ENCODE measurements at places on chromosomes 3 and 15.
A peak's percentile ranks its signal among the peaks of the same experiment; 100 is the strongest.

- no peak for DNase-seq
Observed at GRCh38 chr3:145017959-145018358, 1046.3 kb downstream of the DIPK2A start.

DNA sequence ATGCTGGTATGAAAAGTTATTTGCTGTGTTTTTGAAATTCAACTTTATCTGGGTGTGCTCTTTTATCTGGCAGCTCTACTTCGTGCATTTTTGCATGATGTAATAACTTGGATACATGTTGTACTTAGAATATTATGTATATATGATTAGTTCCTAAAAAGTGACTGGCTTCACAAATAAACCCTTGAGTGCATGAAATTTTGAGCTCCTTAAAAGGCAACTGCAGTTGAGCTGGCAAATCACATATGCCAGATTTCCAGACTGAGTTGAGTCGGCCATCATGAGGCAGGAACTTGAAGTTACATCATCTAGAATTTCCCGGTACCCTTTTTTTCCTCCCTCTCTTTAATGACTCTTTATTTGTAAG is 162.5 kb downstream of the FNDC3B start:
- peak; percentile 88 for DNase-seq

- DNase-seq: no peak
Observed at GRCh38 chr3:34090876-34091275, 292.4 kb downstream of the PDCD6IP start.

- no peak for DNase-seq
Observed at GRCh38 chr15:63495343-63495742, 9.1 kb upstream of the USP3 start.

DNA sequence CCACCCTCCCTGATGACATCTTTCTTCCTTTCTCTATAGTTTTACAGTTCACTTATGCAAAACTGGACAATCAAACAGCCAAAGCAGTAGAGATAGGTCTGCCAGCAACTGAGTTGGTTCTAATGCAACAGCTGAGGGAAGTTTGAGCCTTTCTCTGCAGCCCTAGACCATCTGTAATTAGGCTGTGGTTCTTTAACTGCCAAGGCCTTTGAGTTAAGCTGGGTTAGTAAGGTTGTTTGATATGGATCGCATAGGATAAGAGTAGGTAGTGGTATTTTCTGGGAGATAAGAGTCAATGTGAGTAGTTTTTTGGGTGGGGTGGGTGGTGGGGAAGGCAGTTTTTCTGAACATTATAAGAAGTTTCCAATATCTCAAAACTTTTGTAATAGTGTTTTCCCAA is 3.0 kb downstream of the RPL39L start:
- DNase-seq: no peak

- DNase-seq: no peak
Observed at GRCh38 chr3:58608648-58609047, 31.5 kb upstream of the FAM107A start.

GRCh38 chr15:80970658-80971057 is 19.0 kb downstream of the MESD start:
- no peak for DNase-seq

DNA sequence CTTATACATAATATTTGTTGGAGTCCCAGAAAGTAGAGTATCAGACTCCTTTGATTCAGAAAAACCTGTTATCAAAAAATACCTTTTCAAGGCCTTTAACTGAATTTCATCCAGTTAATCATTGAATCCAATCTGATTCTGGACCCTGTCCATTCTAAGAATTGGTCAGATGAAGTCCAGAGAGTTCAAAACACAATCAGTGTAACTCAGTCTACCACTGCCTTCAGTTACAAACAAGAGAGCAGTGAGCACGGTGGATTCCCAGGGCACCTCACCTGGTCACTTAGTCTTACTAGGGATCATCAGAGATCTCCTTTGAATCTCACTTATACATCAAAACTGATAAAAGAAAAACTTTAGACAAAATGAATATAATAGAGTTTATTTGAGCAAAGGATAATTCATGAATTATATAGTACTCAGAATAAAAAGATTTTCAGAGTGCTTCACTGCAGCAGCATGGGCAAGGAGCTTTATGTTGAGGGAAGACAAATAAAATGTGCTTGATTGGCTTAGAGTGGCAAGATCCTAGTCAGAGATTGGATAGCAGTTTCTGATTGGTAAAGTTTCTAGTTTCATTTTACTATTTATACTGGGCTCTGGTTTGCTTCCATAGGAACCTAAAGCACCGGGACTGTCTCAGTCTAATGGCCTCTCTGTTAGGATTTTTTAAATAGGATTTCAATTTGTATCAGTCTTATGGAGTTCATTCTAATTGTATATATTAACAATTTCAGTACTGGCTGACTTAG is 474.9 kb upstream of the GOLIM4 start:
- no peak for DNase-seq

- DNase-seq: no peak
Observed at GRCh38 chr15:26634319-26634718, 138.5 kb downstream of the GABRB3 start.

DNA sequence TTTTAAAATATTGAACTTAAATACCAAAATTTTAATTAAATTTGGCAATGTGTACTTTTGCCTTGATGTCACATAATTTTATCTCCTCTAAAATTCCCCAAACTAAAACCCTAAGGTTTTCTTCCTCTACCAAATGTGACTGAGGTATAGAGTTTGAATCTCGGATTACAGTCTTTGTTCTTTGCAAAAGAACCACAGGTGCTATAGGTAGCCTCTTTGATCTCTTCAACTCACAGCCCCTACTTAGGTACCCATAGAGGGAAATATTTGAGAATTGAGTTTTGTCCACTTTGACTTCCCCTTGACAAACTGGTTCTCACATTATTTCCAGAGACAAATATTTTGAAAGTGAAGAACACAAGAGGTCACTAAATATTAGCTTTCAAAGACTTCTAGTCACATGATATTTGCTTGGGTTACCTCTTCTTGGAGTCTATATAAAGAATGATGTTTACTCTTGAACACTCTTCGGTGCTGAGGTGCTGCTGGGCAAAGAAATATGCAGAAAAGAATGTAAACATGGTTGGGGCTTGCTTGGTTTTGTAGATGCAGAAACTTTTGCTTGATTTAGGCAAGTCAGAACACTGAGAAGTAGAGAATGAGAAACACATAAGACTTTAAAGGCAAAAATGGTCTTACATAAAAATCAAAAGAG is 120.8 kb upstream of the MCTP2 start:
- no peak for DNase-seq

GRCh38 chr3:41307065-41307464 is 107.8 kb downstream of the CTNNB1 start:
- no peak for DNase-seq

DNA sequence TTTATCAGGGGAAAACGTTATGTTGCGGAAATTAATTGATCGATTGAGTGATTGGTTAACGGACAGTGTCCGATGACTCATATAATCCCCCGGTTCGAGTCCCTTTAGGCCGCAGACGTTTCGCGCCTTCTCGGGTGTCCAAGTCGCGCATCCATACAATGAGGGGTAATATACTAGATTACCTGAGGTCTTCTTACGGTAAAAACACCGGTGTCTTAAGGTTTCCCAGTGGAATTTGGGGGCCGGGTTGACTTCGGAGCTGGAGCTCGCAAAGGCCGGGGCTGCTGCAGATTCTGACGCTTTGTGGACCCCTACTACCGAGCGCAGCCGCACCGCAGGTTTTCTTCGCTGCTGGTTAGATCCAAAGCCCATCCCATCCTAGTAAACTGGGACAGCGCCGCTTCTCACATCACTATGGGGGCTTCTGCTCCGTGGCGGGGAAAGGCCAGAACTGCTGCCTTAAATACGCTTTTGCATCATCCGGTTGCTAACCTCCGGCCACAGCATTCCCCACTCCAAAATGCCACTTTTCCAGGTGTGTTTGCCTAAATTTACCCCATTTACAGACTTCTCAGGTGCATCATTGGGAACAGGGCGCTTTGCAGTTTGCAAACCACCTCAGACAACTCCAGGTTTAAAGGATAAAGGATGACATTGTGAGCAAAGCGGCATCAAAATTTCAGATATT is 858 bp upstream of the SACM1L start:
- DNase-seq: peak; percentile 42

DNA sequence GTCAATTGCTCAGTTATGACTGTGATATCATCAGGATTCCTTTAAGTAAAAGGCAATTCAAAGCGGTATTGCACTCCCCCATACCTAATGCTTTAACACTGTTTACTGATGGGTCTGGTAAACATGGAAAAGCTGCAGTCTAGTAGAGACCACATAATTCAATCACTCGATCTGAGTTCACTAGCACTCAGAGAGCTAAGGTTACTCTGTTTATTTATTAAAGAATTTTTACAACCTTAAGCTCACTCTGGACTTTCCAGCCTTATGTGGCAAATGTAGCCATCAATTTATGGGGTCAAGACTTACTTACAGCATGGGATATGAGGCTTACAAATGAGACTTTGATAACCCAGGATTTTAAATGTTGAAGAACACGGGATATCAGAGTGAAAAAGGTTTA is 18.4 kb upstream of the CCR2 start:
- no peak for DNase-seq

DNA sequence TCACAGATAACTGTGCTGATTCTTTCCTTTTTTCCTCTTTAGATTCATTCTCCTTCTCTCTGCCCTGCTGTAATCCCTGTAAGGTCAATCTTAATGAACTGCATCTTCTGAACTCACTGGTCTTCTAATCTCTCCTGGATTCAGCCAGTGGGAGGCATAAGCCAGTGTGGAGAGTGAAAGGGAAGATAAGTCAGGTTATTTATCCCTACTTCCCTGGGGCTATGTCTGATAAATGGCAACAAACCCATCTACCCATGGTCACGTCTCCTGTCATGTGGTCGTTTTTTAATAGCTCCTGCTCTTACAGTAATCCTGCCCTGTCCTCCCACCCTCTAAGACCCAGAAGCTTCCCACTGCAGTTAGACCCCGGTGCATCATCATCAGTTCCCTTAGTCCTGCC is 199.6 kb upstream of the NAALADL2 start:
- DNase-seq: no peak

DNA sequence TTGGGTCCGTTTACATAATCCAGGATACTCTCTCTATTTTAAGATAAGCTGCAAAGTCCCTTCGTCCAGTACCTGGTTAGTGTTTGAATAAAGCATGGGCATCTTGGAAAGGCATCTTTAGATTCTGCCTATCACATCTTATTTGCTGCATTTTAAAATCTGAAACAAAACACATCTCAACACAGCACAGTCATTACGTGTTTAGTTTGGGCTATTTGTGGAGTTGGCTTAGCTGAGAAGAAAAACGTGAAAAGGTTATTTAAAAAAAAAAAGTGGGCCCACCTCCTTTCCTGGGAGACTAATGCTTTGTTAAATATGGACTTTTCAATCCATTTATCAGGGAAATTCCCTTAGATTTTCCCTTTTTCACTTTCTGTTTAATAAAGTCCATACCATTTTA is 174.5 kb upstream of the WNT5A start:
- DNase-seq: no peak

GRCh38 chr3:136366289-136366688 is 116.1 kb downstream of the PCCB start:
- DNase-seq: peak; percentile 58

- no peak for DNase-seq
Observed at GRCh38 chr15:98003996-98004395, 43.5 kb downstream of the ARRDC4 start.

- no peak for DNase-seq
Observed at GRCh38 chr3:150535204-150535603, 11.1 kb downstream of the SERP1 start.

DNA sequence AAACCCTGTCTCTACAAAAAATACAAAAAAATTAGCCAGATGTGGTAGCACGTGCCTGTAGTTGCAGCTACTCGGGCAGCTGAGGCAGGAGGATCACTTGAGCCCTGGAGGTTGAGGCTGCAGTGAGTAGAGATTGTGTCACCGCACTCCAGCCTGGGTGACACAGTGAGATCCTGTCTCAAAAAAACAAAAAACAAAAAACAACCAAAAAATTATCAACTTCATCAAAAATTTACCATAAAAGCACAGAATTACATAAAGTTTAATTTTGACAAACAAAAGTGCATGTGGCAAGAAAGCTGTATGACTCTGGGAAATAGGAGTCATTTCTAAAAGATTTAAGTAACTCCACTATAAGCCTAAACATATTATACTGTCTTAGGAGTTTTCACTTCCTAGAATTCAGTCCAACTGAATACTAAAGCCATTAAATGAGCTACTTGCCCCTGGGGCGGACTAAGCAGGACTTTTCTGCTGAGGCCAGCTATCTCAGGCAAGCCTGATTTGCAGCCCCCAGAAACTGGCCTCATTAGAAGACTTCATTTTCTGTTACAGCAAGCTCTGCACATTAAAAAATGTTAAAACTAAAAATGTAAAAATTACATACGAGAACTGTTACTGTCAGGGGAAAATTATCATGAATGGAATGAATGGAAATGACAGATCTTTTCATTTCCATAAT is 23.0 kb downstream of the HSPBAP1 start:
- DNase-seq: no peak

- DNase-seq: peak; percentile 75
Observed at GRCh38 chr3:13022348-13023234, 50.6 kb downstream of the IQSEC1 start.

GRCh38 chr3:189982321-189982945 is 138.3 kb downstream of the P3H2 start:
- DNase-seq: no peak

- DNase-seq: no peak
Observed at GRCh38 chr15:35320158-35320780, 225.7 kb downstream of the DPH6 start.

- DNase-seq: no peak
Observed at GRCh38 chr3:80734920-80735319, 967.1 kb upstream of the ROBO1 start.

- no peak for DNase-seq
Observed at GRCh38 chr3:67064105-67064504, 66.0 kb downstream of the KBTBD8 start.

DNA sequence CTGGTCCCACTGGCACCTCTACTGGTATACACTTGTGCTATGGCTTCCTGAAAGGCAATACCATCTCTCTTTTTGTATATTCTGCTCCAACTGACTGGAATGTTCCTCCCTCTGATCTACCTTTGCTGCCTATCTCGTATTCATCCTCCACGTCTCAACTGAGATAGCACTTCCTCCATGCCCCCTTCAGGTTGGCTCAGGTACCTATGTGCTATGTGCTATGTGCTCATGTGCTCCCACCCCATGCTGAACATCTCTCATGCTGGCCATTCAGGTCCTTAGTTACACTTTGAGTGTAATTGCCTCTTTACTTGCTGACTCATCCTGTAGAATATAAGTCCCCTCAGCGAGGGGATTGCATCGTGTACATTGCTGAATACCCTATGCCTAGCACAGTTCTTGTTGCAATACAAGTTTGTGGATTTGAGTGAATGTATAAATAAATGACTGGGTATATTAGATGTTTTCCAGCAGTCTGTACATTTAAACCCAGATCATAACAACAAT is 156.9 kb downstream of the SOX2 start:
- no peak for DNase-seq

GRCh38 chr15:52021128-52021671 is 2.2 kb downstream of the MAPK6 start:
- DNase-seq: peak; percentile 96

DNA sequence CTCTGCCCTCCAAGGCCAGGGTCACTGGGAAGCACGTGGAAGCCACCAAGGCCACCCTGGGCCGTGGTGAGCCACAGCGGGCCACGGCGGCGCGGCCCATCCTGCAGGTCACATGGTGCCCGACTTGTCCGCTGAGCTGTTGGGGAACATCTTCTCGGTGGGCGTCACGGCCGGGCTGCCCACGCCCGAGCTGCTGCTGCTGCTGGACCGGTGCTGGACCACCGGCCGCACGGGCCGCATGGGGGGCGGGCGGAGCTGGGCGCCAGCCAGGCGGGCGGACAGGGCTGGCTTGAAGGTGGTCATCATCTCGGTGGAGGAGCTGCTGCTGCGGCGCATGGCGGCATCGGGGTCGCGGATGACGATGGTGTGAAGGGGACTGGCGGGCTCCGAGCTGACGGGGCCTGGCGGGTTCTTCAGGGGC is 22.1 kb upstream of the RAD18 start:
- no peak for DNase-seq

All from GM23248 (cell line).